ENCODE measurements at places on chromosomes 12 and 14.

GRCh38 chr14:104130974-104131651, 7.3 kb upstream of the KIF26A start:
- DNase-seq = peak; percentile 77

GRCh38 chr14:61197416-61197815, 83.7 kb downstream of the TMEM30B start:
- DNase-seq = no peak

DNA sequence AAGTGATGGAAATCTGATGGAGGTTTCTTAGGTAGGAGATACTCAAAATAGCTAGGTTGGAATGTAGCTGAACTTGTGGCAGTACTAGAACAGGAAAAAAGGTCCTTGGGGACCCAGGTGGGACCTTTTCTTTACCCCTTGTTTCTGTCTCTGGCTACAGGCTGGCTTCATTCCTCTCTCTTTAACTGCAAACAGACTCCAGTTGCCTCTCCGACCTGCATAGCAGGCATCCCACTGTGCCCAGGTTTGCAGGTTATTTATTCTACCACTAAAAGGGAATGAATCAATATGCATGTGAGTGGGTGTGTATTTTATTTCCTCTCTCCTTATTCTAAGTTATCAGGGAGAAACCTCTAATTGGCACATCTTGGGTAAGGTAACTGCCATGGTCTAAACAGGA, 758.1 kb downstream of the MED13L start:
- no peak for DNase-seq

DNA sequence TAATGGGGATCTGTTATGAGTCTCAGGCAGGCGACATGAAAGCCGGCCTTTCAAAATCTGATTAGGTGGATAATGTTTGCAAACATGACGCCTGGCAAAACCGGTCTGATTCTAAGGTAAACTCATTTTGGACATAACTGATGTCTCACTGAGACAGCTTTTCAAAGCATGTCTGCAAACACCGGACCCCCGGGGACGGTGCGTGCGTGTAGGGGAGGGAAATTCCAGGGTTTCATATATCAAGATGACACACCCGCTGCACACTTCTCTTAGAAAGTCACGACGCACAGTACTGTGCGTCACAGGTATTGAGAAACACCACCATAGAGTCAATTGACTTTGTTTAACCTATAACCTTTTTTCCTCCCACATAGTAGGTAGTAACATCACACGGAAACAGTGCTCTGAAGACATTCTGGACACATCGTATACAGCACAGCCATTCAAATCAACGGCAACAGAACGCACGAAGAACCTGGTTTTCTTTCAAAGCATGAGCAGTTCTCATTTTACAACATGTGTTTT, 43.9 kb upstream of the TESC start:
- DNase-seq = no peak

GRCh38 chr14:21840765-21841164, 167.1 kb upstream of the OR4E1 start:
- no peak for DNase-seq

DNA sequence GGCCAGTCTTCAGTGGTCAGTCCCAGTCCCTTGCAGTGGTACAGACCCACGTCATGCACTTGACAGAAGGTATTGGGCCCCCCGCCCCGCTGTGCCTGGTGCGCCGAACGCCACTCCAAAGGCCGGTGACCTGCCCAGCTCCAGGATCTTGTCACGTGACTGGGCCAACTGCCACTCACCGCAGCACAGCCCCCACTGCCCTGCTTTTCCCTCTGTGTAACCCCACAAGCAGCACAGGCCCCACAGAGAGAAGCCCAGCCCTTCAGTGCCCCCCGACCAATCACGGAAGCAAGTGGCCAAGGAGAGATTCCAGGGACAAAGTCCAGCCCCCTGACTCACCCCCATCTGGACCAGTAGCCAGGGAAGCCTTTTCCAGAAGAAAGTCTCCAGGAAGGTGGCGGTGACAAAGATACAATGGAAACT, 498 bp downstream of the GPR132 start:
- no peak for DNase-seq

DNA sequence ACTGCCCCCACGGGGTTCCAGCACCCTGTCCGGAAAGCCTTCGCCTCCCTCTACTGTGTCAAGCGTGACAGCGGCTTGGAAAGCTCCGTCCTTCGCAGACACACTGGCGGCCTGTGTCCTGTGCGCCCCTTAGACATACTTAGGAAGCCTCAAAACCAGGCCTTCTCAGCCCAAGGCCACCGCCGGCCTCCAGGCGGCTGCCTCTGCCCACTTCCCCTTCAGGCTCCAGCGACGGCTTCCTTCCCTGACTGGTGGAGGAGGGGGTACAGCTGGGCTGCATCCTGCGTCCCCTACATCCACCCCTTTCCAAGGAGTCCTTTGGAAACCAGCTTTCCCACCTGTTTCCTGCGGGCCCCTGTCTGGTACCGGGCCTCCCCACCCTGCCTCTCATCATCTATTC, 2.5 kb upstream of the CACNA2D4 start:
- peak; percentile 18 for DNase-seq

GRCh38 chr12:105418229-105418628, 87.7 kb downstream of the C12orf75 start:
- DNase-seq = no peak

GRCh38 chr14:22036541-22037239, 363.1 kb upstream of the OR4E1 start:
- no peak for DNase-seq

- no peak for DNase-seq
These were observed 18.6 kb downstream of the CCER1 start for GRCh38 chr12:90936230-90937005.

DNA sequence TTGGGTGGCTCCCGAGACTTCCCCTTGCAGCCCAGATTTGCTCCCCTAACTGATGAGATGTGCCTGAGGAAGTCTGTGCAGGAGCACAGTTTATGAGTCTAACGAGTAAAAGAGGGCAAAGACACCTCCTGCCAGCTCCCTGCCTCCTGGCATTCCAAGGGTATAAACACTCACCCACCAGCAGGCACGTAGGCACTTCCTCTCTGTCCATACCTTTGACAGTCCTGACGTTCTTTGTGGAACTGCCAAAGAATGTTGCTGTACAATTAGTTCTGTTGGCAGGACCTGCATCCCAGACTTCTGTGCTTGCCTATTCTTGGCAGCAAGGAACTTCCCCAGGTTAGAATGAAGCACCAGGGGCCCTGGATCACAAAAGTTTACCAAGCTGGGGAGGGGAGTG, 889.3 kb downstream of the BCL11B start:
- no peak for DNase-seq

- no peak for DNase-seq
These were observed 196.2 kb upstream of the NUDT4 start for GRCh38 chr12:93181409-93181965.

- no peak for DNase-seq
These were observed 341.7 kb downstream of the TMEM121 start for GRCh38 chr14:105867961-105868599.

- no peak for DNase-seq
These were observed 21.8 kb upstream of the ATXN7L3B start for GRCh38 chr12:74515849-74516248.

DNA sequence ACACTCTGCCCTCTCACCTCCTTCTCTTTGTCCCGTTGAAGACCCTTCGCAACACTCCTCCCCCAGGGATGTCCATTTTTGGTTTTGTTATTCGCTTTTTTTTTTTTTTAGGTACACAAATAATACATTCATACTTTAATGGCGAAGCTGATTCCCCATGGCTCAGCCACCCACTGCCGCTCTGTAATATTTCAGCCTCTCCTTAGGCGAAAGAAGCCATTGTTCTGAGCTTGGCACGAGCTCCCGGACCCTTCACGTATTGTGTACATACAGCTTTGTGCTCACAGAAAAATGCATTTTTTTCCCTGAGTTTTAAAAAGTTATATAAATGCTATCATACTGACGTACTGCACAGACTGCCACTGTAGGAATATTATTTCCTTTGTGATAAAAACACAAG, 115.0 kb downstream of the TMEM132C start:
- no peak for DNase-seq

DNA sequence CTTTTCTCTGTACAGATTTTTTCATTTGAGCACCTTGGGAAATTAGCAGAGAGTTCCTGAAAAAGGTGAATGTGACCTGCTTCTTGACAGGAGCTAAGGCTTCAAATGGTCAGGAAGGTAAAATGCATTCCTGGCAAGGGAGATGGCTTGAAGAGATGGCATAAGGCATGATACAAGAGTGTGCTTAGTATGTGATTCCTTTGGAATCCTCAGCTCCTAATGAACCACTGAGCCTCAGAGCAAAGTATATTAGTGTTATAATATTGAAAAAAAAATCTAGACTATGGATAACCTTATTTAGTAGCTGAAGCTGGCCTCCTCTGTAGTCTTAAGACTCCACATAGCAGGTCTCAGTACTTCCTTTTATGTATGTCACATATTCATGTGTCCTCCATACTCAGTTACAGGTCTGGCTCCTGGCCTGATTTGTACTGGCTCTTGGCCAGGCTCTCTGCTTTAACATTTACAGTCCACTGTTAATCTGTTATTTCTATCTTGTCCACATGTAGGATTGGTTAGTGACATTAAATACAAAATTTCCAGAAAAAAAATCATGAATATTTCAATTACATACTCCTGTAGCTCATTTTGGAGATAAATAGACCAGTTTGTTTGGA, 17.9 kb downstream of the TOGARAM1 start:
- DNase-seq = no peak

DNA sequence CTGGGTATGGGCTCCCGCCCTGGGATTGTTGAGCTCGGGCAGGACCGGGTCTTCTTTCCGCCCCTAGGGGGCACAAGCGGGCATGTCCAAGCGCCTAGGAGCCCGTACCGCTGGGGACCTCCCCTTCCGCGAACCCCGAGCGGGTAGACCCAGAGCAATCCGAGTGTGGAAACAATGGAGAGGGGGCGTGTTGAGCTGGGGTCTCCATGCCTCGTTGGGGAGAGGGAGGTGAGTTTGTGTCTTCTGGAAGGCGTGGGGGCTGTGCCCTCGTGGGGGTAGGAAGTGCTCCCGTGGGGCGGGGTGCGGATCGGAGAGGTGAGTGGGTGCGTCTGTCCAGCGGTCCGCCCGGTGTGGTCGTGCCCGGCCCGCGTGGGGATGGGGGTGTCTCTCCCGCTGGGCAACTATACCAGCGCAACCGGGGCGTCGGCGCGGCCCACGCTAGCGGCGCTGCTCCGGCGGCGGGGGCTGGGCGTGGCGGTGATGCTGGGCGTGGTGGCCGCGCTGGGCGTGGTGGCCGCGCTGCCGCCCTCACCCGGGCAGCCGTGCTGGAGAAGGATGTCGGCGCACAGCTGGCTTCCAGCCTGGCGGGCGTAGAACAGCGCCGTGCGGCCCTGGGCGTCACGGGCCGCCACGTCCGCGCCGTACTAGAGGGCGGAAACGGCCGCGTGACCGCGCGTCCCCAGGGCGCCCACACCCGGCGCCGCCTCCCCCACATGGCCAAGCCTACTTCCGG, 12.2 kb downstream of the AGAP2 start:
- peak; percentile 99 for DNase-seq

- DNase-seq = no peak
These were observed 37.3 kb downstream of the GPR135 start for GRCh38 chr14:59427653-59428580.

- no peak for DNase-seq
These were observed 57.9 kb downstream of the RFLNA start for GRCh38 chr12:124352839-124353238.

DNA sequence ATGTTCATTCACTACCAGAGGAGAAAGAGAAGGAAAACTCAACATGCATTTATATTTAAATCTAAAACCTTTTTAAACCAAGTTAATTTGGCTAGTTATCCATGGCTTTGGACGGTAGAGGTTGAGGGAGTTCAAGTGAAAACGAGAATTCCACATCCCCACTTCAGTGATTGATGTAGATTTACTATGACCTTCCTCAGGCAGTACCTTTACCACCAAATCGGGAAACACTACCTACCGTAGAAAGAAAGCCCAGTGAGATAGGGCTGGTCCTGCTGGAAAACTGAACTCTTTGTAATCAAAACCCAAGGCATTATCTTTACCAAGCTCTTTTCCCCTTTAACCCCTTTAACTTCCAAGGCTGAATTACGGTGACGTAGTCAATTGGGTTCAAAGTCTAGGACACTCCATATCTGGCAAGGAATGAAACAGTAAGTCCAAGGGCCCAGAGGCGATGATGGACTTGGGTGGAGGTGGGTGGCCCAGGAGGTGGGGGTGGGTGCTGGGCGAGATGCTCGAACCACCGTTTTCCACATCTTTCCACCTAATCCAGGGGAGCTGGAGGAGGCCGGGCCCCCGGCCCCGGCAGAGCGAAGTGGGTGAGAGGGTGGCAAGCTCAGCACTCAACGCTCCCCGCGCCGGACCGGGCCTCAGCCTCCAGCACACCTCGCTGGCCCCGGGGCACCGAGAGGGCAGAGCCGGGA, 618 bp downstream of the SEC23A start:
- no peak for DNase-seq

- no peak for DNase-seq
These were observed 103.6 kb downstream of the NTF3 start for GRCh38 chr12:5535541-5535940.

GRCh38 chr12:10171973-10172728, at the start of gene OLR1:
Gene OLR1 (minus strand): TSS chr12:10172132. CDS start chr12:10172077, 55 bp downstream.
- DNase-seq = no peak

GRCh38 chr12:117356048-117356447, 5.4 kb downstream of the NOS1 start:
- DNase-seq = no peak

GRCh38 chr14:93008381-93008780, 85.4 kb downstream of the CHGA start:
- DNase-seq = no peak

GRCh38 chr12:105986779-105987684, 151.7 kb downstream of the NUAK1 start:
- no peak for DNase-seq

DNA sequence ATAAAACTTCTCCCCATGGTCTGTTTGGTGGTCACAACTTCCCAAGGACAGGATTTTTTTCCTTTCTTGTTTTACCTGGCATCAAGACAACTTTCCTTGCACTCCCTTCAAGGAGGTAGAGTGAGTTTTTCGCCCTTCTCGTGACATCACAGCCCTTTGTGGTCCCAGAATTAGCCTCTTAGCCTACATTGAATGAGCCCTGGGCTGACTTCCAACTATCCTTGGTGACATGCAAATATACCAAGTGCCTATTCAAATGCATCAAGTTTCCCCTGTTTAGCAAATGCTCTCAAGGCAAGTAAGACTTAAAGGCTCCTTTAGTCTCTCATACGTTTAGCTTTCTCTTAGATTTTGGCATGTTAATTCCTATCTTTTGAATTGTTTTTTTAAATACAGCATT, 36.6 kb downstream of the TC2N start:
- peak; percentile 36 for DNase-seq

DNA sequence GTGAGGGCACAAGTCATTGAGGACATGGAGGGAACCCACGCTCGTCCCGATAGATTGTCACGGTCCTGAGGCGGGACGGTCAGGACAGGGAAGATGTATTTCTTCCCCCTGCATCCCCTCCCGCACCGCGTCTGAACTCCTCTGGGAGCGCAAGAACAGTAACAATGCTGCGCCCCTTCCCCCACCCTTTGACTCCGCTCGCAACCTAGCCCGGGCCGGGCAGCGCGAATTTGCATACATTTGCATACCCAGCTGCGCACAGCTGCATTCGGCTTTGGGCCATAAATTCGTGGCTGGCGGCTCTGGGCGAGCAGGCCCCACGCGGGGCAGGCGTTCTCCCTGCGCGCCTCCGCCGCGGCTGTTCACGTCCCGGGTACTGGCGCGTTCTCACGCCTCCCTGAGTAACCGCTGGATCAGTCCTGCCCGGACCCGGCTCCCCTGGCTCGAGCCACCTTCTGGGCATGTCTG, 29.0 kb upstream of the SMUG1 start:
- DNase-seq = peak; percentile 53

Measured in iPS-NIHi11 (cell line).